D721Med (cell line): ENCODE measurements at places on chromosomes 3 and 15.

DNA sequence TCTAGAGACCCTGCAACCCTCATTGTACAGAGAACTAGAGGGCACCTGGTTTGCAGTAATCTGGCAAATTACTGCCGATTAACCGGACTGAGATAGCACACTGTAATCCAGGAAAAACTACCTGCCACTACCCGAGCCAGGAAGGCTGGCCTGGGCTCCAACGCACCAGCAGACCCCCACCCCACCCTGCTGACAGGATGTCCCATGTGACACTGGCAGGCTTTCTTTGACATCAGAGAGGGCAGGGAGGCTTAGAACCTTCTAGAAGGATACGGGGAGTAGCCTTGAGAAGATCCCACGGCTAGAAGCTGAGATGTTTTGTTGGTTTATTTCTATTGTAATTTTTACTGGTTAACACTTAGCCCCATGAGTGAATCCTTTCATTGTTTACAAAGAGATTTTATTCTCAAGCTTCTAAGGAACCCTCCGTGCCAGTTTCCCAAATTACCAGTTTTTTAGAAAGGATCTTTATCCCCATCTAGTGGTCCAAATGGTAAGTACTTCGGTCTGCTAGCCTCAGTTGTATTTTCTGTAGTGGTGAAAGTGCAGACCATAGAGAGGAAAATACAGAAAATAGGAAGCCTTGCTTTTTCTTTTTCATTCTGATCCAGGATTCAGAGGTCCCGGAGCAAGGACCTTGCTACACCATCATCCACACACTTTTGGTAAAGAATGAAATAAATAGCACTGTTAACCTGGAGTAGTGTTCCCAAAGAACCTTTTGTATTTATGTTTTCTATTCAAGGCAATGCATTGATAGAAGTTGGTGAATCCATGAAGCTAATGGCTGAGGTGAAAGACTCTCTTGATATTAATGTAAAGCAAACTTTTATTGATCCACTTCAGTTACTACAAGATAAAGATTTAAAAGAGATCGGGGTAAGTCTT lies 81.9 kb upstream of the ADAMTSL3 start:
- DNase-seq, result no peak

GRCh38 chr3:59810606-59811005 lies 760.8 kb upstream of the CFAP20DC start:
- no peak for DNase-seq

DNA sequence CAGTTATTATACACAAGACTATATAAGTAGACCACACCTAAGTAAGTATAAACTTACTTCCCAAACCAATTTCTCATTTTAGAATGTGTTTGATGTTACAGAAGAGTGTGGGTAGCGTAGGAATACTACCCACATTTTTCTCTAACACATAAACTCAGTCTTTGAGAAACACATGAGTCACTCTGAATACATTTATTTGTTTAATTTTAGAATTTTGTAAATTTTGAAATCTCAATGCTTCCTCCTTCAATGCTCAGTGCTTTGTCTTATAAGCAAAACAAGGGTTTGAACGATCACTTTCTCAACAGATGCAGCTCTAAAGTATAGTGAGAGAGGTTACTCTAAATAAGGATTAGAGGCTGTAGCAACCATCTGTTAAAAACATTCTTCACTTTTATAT lies 700.8 kb downstream of the SI start:
- DNase-seq, result no peak

DNA sequence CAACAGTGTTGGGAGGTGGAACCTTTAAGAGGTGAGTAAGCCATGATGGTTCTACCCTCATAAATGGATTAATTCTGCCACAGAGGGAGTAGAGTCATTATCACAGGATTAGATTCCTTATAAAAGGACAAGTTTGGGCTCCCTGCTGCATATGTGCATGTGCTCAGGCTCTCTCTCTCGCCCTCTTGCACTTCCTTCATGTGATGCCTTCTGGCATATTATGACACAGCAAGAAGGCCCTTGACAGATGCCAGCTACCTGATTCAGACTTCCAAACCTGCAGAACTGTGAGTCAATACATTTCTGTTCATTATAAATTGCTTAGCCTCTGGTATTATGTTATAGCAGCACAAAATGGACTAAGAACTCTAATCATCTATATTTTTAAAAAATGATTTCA lies 205.3 kb downstream of the CTNNB1 start:
- DNase-seq, result no peak

- no peak for DNase-seq
Observed at GRCh38 chr15:100115066-100115710, 226.6 kb downstream of the ADAMTS17 start.

DNA sequence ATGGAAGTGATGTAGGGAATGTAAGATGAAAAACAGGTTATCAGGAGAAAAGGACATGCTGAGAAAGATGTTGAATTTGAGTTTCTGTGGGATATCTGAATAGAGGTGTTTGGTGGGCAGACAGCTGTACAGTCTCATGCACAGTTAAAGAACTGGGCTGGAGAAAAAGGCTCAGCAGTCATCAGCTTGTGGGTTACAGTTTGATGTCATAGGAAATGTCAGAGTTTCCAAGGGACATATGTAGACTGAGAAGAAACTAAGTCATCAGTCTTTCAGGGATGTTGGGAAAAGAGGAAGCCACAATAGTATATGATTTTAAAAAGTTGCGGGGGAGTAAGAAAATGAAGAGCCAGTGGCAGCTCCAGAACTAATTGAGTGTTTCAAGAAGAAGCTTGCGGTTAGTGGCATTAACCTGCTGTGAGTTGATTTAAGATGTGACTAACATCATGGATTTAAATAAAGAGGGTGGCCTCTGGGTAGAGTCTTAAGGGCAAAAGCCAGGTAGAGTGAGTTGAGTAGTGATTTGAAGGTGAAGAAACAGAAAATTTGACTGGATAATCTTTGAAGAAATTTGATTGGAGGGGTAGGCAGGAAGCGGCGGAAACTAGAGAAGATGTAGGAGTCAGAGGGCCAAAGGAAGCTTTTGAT lies 24.6 kb downstream of the GORASP1 start:
- DNase-seq, result no peak

DNA sequence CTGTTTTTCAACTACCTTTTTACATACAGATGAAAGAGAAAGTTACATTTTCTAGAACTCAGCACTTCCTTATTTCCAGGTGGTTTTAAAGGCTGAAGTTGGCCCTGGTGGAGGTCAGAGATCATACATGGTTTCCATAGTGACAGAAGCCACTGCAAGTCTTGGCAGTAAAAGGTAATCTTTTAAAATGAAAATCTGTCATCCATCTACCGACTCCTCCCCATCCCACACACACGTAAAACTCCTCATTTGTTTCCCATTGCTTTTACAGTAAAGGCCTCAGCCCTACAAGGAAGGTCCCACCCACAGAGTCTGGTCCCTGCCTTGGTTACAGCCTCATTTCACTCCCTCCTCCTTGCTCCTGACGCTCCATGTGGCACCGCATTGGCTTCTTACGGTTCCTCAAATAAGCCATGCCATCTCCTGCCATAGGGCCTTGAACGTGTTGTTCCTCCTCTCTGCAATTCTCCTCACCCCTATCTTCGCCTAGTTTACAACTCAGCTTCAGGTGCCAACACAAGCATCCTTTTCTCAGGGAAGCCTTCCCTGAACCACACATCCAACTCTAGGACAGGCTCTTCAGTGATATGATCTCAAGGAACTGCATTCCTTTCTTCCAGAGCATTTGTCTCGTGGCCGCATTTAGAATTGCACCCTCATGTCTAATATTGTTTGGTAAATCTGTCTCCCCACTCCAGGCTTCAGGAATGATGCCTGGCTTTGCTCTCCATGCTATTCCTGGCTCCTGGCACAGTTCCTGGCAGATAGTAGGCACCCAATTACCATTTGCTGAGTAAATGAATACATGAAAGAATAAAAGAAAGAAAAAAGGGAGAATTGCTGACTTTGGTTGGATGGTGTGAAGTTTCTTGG lies 2.6 kb downstream of the CYP19A1 start:
- DNase-seq, result no peak

DNA sequence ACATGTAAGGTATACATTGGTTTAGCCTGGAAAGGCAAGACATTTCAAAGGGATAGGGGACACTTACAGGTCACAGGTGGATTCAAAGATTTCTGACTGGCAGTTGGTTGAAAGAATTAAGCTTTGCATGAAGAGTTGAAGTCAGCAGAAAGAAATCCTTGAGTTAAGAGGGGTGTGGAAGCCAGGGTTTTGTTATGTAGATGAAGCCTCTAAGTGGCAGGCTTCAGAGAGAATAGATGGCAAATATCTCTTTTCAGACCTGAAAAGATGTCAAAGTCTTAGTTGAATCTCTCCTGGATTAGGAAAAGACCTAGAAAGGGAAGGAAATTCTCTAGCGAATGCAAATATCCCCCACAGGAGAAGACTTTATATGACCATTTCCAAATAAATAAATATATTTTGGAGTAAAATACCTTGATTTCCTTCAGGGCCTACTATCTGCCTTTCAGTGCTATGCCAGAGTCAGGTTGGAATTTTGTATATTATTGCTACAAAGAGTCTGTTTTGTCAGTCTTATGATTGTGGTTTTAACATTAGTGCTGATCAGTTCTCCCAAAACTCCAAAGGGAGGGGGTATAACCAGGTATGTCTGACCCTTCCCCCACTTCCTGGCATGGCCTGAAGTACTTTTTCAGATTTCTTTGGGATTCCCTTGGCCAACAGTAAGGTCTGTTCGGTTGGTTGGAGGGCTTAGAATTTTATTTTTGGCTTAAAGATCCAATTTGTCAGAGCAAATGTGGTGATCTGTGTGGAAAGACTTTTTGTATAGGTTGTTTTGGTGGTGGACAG lies 286.4 kb downstream of the LRTM1 start:
- DNase-seq, result no peak

GRCh38 chr3:131393051-131393450 lies 11.5 kb downstream of the NUDT16 start:
- DNase-seq, result no peak

GRCh38 chr15:49242820-49243219 lies 72.8 kb downstream of the GALK2 start:
- no peak for DNase-seq

GRCh38 chr3:58613236-58614132 lies 36.3 kb upstream of the FAM107A start:
- no peak for DNase-seq

GRCh38 chr15:100021653-100022052 lies 288.4 kb upstream of the LYSMD4 start:
- no peak for DNase-seq

GRCh38 chr3:123783050-123783689 lies 101.0 kb downstream of the MYLK start:
- DNase-seq, result no peak

- no peak for DNase-seq
Observed at GRCh38 chr3:23203708-23204330, 692 bp downstream of the UBE2E2 start.

GRCh38 chr3:119098619-119099222 lies 47.2 kb upstream of the TEX55 start:
- no peak for DNase-seq

DNA sequence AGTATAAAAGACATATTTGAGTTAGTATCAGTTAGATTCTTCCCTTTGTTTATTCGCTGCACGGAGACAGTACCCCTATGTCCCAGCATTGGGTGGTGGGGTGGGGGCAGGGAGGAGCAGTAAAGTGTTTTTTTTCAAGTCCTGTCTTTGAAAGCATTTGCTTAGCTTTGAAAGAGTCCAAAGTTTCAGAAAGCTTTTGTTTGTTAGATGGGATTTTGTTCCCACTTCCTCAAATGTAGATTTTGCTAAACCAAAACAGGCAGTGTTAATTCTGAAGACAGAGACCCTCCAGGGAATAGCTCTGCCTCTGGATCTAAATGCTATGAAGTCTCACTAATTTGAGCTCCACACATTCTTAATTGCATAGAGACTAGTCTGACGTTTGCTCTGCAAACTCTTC lies 114.6 kb upstream of the KCNAB1 start:
- no peak for DNase-seq

DNA sequence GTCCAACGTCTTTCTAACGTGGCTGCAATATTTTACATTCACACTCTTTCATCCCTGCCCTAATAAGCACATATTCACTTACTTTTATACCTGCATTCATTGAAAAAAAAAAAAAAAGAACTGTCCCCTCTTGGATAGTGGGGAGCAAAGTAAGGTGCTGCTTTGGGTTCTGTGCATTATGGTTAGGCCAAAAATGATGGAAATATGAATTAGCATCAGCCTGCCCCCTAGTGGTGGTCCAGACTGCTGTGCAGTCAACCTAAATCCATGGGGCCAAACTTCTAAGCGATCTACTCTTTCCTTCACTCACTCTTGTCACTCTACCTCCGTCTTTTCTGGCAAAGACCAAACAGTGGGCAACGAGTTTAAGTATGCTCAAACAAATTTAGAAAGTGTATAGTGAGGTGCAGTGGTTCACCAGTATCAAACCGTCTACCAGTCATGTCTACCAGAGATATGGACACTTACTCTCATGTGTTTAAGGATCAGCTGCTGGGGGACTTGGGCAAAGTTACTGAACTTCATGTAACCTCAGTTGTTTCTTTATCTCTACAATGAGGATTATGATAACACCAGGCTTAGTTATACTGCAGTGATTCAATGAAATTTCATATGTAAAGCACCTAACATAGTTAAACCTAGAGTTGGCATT lies 61.5 kb upstream of the GRM7 start:
- DNase-seq, result no peak

GRCh38 chr3:107958146-107958545 lies 132.7 kb downstream of the CD47 start:
- DNase-seq, result no peak

DNA sequence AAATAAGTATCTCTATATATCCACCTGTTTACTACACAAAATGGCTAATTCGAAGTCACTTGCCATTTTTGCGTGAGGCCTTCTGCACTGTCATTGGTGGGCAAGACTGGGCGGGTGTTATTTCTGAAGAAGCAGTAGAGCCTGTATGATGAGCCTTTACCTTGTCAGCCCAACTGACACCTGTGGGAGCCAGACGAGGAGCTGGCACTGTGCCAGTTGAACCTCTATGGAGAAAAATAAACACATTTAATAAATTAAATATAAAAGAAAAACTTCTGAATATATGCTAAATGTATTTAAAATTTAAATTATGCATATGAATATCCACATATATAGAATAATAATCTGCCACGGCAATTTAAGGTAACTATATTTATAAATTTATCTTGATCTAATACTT lies 109.9 kb downstream of the SCAPER start:
- no peak for DNase-seq

DNA sequence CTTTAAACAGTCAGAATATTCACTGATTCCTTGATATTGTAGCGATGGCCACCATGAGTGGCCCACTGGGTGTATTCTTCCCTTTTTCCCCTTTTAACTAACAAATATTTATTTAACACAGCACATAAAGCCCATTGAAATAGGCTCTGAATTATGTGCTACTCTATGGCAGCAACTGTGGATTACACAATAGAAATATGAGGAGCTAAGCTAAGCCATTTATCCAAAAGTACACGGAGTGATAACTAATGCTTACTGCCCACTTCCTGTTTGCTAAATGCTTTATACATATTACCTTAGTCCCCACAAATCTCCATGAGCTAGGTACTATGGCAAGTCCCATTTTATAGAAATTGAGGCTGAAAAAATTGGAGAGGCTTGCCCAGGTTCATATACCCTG lies 17.9 kb downstream of the ILDR1 start:
- no peak for DNase-seq

GRCh38 chr3:11128682-11129632 lies 25.3 kb upstream of the HRH1 start:
- no peak for DNase-seq

- no peak for DNase-seq
Observed at GRCh38 chr3:178283561-178283960, 252.7 kb upstream of the KCNMB2 start.

GRCh38 chr3:38083871-38084333 lies 44.9 kb downstream of the DLEC1 start:
- no peak for DNase-seq

GRCh38 chr15:53116169-53116568 lies 326.0 kb upstream of the ONECUT1 start:
- no peak for DNase-seq

- no peak for DNase-seq
Observed at GRCh38 chr3:196849180-196849741, 18.5 kb upstream of the SENP5 start.
